ENCODE measurements at places on chromosomes 5 and 9. TPM values are rescaled to one million over a fixed set of nuclear protein-coding genes. Genes with fewer than 3 reads are reported as not detected.

The FREM1 gene
- total RNA-seq: 8.6 TPM

The PPP1R26 gene
- total RNA-seq: 24.2 TPM

The COL15A1 gene
- total RNA-seq: 0.68 TPM

The C9orf153 gene
- not detected for total RNA-seq

The NEURL1B gene
- 7.6 TPM for total RNA-seq

The SHOC1 gene
- not detected for total RNA-seq

The EFNA5 gene
- total RNA-seq: 65.0 TPM

The PLAC8L1 gene
- total RNA-seq: 0.95 TPM

The ASS1 gene
- 29.1 TPM for total RNA-seq

The GLIPR2 gene
- total RNA-seq: 4.6 TPM

GRCh38 chr9:11915699-11916098 lies 777.5 kb upstream of the TYRP1 start:
- no peak for DNase-seq

DNA sequence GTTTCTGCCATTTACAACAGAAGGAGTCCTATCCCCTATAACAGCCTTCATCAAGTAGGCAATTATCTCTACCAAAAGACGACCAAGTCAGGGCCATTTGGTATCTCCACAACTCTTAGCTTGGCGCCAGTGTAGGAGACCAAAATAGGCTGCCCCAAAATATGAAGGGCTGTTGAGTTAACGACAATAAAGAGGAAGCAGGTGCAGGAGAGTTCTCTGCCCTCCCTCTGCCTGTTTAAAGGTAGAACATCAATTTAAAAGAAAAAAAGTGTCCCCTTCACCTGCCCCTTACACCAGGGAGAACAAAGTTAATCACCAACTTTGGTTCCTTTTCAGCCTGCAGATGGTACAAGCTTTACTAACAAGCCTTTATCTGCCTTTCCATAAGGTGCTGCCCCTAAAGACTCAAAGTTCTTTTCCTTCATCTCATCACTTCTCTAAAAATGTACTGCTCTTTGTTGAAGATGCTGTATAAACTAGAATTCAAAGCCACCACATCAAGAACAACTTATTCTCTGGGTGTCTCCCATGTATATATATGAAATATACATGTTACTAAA lies 33.3 kb downstream of the PPP1R2B start:
- no peak for DNase-seq

DNA sequence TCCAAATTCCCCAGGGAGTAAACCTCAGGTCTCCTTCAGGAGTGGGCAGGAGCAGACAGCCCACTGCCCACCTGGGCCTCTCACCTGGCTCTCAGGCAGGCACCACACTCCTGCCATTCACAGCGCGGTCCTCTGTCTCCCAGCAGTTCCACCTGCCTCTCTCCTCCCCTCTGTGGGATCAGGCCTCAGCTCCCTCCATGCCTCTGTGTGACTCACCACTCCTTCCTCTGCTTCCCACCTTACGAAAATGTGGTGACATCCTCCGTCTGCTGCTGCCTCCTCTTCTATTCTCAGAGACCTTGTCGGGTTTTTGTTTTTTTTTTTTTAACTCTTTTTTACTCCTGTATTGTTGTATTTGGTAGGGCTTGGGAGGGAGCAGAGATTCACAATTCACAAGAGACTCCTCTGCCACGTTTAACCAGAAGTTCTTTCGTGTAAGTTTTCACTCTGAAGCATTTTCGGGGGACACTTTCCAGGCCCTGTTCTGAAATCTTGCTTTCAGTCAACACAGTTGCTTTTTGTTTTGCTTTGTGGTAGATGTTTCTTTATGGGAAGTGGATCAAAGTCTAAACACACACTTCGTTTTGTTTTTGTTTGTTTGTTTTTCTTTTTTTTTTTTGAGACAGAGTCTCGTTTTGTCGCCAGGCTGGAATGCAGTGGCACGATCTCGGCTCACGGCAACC lies 21.1 kb upstream of the CDKN2AIPNL start:
- DNase-seq: no peak

GRCh38 chr9:79656169-79656568 lies 84.4 kb downstream of the TLE4 start:
- DNase-seq: no peak

GRCh38 chr9:113368982-113369854 lies 7.6 kb downstream of the HDHD3 start:
- no peak for DNase-seq

DNA sequence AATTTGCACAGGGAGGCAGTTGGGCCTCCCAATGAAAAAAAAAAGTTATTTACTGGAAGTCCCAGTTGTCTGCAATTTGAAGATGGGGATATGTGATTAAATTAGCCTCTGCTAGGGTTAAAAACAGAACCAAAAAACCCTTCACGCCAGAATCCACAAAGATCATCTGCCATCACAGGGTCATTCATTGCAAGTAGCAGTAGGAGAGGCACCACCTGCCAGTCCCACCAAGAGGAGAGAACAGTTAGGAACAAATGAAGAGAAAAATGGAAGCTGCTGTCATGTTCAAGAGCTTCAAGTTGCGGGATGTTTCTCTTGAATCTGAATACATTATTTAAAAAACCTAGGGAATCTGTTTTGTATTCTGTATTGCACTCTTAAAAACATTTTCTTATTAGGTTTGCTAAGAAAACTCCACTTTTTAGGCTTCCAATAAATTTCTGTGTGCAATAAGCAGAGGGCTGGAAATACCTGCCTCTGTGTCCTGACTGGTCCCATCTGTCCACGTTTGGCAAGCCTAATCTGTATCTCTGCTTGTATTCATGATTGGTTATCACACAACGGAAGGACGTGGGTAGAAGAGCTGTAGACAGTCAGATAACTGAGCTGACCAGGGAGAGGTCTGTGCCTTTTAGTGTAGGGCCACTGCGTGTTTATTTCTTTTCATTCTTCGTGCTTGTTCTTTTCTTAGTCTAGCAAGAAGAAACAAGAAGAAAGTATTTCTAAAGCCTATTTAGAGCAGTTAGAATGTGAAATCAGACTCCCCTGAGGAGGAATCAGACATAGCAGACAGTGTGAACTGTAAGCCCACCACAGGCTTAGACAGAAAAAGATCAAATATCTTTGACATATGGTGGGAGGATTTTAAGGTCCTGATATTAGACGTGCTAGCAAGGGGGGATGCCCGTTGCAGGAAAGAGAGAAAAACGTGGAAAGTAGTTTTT lies 630.6 kb upstream of the SEMA6A start:
- no peak for DNase-seq

GRCh38 chr5:123450640-123451039 lies 27.4 kb upstream of the CEP120 start:
- DNase-seq: no peak

DNA sequence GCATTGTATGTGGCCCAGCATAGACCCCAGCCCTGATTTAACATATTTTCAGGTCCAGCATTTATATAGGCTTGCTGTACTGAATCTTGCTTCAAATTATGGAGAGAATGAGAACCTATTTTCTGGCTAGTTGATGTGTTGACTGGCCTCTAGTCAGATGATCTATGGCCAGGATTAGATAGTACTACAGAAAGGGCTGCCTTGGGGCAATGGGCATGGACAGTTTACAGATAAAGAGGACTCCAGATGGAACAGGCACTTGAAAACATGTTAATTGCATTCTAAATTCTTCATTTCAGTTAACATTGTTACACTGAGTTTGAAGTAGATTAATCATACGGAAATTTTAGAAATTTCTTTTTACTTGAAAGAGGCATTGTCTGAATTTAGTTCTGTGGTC lies 61.5 kb downstream of the RAB14 start:
- no peak for DNase-seq

- no peak for DNase-seq
These were observed 184.0 kb downstream of the CACNA1B start for GRCh38 chr9:138061631-138062030.

DNA sequence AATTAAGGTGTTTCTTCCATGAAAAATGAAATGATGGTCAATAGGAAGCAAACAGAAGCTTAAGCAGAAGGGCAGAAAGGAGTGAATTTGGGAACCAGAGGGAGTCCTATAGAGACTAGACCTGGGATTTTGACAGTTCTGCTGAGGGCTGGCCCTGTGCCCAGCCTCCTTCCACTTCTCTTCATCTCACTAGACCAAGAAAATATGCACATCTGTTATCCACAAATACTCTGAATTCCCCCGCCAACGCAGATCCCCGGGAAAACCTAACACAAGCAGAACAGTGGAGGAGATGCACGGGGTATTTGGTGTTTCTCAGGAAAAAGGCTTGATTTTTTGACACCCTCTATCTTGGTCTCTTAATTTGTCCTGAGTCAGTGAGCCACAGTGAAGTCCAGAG lies 22.7 kb downstream of the GRIA1 start:
- DNase-seq: no peak

DNA sequence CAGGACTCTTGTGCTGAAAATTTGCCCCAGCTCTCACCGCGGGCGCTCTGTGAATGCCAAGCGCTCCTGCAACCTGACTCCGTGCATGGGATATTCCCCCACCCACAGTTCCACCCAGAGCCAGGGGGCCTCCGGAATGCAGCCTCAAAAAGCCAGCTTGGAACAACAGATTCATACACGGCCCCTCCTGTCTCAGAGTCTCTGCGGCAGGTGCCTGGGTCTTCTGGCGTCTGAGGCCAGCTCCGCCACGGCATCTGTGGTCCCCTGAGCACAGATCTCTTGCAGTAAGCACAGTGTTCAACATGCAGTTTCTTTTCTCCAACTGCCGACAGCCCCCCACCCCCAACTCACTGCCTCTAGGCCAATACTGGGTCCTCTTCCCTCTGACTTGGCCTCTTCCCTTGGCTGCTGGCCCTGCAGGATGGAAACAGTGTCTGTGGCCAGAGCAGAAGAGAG lies 355.7 kb upstream of the IRX2 start:
- DNase-seq: no peak

GRCh38 chr9:36704148-36704547 lies 131.5 kb downstream of the MELK start:
- DNase-seq: no peak

DNA sequence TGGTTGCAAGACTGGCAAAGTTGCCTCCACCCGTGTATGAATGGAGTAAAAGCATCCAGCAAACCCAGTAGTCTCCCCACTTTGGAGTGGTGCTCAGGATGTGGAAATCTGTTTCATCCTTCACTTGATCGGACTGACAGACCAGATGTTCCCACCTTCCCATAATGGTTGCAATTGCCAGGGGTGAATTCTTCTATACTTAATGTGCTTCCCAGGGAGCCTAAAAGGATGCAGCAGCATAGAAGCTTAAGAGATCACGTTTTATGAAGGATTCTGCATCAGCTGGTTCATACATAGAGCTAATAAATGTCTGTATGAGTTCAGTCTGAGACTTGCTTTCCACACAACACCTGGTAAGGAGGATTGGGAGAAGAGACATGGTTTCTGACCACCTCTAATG lies 198.8 kb upstream of the S1PR3 start:
- DNase-seq: no peak

- no peak for DNase-seq
These were observed 88.9 kb downstream of the AMBP start for GRCh38 chr9:113989017-113989713.

DNA sequence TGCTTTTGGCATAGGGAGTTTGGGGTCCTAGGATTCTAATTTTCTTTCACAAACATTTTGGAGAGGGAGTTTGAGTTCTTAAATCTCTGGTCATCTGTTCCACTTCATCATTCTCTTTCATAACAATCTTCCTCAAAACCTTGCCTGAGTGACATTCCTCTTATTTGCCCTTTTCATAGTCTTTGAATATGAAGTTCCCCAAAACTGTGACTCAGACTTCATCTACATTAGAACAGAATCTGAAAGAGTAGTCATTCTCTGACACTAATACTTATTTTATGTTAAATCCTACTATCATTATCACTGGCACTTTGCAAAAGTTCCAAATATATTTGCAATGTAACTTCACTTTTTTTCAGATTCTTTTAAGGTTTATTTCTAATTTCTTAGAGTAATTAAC lies 163.8 kb downstream of the CDH10 start:
- DNase-seq: no peak

All from type B pancreatic cell (in vitro differentiated cells).